ENCODE measurements at places on chromosomes 12 and 14.

DNA sequence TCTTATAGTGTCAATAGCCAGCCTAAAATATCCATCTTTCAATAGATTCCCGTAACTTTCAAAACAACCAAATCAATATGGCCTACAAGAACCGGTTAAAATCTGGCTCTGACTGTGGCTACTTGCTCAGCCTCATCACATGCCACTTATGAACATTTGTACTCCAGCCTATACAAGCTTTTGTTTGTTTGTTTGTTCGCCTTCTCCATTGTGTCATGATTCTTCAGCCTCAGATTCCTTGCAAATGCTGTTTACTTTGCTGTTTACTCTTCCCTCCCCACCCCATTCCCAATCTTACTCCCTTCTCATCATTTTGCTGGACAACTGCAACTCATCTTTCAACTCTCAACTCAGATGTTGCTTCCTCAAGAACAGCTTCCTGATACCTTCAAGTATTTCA, 161.2 kb downstream of the CAPZA3 start:
- DNase-seq, result no peak

DNA sequence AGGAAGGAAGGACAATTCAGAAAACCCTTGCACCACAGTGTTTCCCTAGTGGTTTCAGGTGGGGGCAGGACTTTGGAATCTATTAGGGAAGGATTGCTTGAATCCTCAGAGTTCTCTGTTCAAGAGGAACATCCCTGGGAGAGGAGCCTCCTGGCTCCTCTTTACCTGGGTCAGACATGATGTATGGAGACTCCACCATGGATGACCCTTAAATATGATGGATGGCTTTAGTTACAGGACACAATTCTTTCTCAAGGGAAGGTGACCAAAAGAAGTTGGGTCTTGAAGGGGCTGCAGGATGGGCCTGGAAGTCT, 396.6 kb downstream of the NRXN3 start:
- DNase-seq, result no peak

DNA sequence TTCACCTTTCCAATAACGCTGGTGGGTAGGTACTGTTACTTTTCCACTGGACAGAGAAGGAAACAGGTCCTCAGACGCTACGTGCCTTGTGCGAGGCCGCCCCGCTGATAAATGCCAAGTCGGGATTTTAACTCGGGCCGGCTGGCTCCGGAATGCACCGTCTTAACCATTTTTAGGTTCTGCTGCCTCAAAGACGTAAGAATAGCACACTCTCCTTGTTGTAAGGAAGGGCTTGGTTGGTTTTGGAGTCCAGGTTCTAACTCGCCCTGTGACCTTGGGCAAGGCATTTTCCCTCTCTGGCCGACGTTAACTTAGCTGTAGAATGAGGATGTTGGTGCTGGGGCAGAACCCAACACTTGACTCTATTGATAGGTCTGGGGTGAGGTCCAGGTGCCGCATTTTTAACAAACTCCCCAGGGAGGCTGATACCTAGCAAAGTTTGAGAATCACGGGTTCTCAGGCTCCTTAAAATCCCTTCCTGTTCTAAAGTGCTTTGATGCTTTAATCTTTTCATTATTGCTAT, 814 bp downstream of the ANKRD13A start:
- DNase-seq, result no peak

GRCh38 chr12:39368891-39369290, 74.0 kb downstream of the KIF21A start:
- no peak for DNase-seq

DNA sequence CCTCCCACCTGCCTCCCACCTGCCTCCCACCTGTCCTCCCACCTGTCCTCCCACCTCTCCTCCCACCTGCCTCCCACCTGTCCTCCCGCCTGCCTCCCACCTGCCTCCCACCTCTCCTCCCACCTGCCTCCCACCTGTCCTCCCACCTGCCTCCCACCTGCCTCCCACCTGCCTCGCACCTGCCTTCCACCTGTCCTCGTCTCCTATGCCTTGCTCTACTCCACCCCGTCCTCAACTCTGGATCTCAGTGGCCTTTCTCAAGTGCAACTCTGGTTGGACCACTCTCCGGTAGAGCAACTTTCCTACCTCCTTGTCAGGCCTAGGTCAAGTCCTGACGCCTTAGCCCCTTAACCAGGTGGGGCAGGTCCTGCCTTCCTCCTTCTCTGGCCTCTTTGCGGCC, 29.3 kb upstream of the PEX5 start:
- no peak for DNase-seq

DNA sequence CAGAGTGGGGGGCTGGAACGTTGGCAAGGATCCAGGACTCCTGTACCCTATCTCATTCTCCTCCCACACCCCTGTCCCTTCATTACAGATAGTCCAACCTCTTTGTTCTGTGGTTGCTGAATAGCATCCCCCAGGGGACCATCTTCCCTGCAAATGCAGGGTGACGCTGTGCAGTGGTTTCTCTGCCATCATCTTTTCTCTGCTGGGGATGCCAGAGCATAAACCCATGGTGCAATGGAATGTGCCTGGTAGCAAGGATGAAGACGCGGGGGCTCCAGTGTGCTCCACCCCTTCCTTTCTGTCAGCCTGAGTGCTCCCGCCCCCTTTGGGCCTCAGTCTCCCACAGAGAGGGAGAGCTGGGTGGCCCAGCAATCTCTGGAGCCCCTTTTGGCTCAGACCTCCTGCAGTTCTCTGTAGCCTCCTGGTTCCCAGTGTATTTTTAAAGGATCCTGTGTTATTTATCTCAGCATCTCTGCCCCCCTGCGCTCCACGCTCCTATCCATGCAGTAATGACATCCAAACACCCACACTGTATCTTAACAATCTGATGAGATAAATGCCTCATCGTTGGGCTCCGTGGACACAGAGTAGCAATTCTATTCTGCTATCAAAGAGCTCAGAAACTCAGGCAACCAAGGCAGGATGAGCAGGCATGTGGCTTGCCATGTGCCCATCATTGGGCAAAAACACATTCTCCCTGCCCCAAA, 212.8 kb downstream of the CACNA1C start:
- DNase-seq, result no peak

- DNase-seq, result no peak
Measured at GRCh38 chr12:104167519-104168458, 29.8 kb upstream of the NFYB start.

DNA sequence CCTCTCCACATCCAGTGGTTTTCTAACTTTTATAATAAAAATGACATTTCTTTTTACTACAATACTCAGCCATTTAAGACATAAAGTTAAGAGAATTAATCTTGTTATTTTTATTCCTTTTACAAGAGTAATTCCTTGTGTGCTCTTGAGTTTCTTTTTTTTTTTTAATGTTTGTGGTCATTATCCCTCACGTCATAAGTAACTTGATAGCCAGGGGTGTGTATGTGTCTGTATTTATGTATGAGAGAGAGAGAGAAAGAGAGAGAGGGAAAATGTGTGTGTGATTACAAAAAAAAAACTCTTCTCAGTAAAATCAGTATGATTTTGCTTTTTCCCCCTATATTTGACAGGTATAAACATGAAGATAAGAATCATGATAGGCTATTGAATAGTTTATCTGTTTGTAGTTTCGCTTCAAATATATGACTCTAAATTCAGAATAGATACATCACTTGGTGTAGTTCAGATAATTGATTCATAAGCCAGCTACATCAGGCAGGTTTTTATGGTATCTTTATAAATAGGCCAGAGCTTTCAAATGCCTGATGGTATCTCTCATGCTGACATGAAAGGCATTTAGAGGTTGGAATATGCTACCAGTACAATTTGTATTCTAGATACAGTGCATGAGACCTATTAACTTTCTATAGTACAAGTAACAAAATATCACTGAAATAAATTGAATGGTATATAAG, 34.9 kb downstream of the RERGL start:
- no peak for DNase-seq

- DNase-seq, result no peak
Measured at GRCh38 chr14:89652352-89652751, 235.3 kb upstream of the FOXN3 start.

- no peak for DNase-seq
Measured at GRCh38 chr12:13652105-13652504, 329.3 kb downstream of the GRIN2B start.

DNA sequence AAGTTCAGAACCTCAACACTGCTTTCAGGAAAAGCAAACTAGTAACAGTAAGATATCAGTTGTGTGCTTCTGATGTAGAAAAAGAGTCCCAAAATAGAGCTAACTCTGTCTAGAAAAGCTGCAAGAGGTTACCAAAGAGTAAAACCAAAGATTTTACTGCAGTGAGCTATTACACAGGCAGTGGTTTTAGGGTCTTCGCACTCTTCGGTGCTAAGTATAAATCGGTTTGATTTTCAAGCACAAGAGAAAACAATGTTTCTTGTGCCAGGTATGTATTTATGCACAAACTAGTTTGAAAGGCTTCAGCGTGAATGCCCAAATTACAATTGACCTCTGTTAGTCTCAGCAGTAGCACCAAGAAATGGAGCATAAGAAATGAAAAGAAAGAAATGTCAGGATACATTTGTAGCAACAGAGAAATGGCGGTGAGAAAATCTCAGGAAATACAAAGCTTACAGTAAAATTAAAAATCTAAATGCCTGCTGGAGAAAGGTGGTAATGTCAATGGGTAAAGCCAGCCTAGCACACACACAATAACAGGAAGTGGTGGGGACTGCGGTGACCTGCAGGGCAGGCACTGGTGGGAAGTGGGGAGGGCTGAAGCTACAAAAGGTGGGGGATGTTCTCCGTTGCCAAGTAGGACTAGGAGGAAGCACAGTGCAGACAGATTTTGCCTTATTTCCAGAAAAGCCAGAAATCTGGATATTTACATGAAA, 18.0 kb upstream of the DYRK2 start:
- DNase-seq, result no peak

GRCh38 chr12:121799156-121799841, 4.5 kb upstream of the SETD1B start:
- peak; percentile 59 for DNase-seq

DNA sequence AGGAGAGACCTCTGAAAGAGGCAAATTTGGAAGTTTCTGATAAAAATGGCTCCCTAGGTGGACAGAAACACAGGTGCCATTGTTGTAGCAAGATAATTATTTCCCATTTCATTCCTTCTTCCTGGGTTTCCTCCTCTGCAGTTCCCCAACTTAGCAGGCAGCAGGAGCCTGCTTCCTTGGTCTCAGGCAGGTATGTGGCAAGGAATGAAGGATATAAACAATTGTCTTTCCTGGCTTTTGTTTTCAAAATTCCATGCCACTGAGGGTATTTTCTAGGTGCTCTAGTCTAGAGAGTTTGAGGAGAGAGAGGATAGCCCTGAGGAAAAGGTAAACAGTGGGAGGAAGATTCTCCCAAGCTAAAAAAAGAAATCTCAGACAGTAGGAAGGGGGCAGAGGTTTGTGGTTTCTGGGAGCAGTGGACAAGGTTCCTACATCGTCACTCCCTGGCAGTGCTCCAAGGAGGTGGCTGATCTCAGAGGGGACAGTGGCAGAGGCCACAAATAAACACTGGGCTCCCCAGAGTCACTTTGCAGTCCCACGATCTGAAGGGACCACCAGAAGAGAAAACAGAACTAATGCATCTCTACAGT, 82.6 kb upstream of the IGF1 start:
- no peak for DNase-seq

DNA sequence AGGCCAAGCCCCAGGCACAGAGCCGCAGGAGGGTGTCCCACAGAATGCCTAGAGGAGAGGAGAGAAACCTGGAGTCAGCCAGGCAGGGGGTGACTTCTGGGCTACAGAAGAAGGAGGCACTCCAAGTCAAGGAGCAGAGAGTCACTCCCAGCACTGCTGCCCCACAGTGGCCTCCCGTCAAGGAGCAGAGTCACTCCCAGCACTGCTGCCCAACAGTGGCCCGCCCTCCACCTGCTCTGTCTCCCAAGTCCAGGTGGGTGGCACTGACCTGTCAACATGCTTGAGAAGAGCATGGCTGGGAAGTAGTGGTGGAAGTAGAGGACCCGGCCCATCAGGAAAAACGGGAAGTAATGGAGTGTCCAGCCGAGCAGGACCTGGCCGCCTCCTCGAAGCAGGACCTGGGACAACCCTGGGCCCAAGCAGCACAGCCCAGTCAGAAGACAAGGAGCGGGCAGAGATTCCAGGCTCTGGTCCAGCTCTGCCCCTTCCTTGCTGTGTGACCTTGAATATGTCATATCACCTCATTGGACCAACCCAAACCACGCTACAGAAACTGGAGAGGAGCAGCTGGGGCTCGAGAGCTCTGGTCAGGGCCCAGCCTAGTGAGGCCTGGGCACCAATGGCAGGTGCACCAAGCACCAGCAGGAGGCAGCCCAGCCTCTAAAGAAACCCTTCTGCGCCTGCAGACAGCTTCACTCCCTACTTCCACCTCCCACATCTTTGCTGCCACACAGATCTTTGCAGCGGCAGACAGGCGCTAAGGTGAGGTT, 7.6 kb upstream of the NGB start:
- no peak for DNase-seq

DNA sequence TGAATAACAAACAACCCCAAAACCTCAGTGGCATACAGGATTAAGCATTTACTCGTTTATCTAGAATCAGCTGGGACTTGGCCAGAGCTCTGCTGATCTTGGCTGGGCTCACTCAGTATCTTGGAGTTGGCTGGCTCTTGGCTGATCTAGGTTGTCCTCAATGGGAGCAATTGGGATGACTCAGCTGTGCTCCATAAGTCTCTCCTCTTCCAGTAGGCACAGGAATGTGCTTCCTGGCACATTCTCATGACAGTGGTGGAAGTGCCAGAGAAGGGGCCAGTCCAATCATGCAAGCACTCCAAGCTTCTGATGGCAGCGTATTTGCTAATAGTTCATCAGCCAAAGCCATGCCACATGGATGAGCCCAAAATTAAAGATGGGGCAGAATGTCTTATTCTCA, 41.7 kb upstream of the ANO4 start:
- DNase-seq, result no peak

- DNase-seq, result no peak
Measured at GRCh38 chr14:96380735-96381134, 11.2 kb upstream of the AK7 start.

DNA sequence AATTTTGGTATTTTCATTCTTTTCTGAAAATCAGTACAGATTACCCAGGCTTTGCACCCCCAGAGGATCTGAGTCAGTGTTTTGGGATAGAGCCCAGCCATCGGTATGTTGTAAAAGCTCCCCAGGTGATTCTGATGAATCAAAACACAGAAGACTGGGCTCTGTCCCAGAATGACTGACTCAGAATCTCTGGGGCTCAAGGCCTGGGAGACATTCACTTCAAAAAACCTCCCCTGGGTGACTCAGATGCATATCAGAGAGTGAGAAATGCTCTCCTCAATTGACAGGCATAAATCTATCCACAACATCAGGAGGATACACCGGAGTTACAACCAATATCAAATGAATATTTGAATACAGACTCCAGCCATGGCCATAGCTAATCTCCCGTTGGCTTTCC, 32.6 kb downstream of the SLC35F4 start:
- no peak for DNase-seq

Measured in NCI-H1436 (cell line).